Activated T-cell treated with anti-CD3 and anti-CD28 coated beads for 4 hours (primary cell): ENCODE measurements at places on chromosomes 6 and 20.

- no peak for DNase-seq
Observed at GRCh38 chr6:90631046-90631445, 44.2 kb upstream of the MAP3K7 start.

DNA sequence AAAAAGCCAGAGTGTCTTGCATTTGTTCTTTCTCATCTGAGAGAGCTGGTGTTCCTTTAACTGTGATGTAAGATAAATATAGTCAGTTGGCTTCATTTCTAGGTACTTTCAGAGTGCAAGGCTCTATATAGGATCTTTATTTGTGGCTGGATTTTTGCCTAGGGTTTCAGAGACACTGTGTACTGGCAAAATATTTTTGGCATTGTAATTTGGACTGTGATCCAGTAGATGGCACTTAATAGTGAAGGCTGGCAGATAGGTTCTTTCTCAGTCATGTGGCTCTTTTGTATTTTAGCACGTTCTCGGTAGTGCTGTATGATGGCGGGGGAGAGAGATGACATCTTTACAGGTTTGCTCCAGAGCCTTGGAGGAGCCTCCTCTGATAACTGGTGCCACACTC, 26.8 kb upstream of the SLC35B3 start:
- no peak for DNase-seq

DNA sequence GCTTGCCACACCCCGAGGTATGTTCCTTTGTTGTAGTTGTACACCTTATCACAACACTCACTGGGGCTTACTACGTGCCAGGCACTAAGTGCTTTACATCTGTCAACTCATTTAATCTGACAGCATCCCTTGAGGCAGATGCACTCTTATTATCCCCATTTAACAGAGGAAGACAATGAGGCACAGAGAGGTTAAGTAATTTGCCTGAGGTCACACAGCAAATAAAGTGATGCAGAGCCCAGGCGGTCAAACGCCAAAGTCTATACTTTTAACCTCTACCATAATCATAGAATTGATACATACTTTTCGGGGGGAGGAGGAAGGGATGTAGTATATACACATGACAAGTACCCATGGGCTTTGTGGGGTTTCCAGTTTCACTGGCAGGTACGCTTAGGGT, 37.7 kb downstream of the MDFI start:
- DNase-seq, result no peak

- no peak for DNase-seq
Observed at GRCh38 chr20:4766631-4767030, 44.9 kb downstream of the PRND start.

GRCh38 chr20:60583741-60584140, 625.5 kb downstream of the CDH26 start:
- no peak for DNase-seq

DNA sequence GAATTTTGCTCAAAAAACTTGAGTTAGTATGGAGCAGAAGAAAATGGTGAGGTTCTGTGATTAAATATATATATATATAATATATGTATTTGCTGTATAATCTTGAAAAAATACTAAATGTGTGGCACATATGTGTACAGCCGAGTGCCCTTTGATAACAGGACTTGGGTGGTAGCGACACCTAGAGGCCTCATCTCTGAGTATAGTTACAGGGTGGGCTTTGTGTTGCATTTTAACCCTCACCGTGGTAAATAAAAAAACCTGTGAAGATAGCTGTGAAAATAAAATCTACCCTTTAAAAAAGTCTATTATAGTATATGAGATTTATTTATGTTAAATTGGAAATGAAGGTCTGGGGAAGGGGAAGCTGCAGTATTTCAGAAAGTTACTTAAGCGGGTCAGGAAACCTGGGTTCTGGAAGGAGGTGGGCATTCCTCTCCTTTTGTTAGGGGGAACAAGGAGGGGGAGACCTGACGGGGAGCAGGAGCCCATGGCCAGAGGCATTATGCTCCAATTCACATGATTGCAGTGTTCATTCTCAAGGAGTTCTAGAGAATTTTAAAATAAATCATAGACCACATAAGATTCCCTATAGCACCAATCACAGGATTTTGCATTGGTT, 82.7 kb downstream of the SH3BGRL2 start:
- peak; percentile 25 for DNase-seq

GRCh38 chr20:32986331-32986966, 17.8 kb downstream of the SUN5 start:
- DNase-seq, result no peak

DNA sequence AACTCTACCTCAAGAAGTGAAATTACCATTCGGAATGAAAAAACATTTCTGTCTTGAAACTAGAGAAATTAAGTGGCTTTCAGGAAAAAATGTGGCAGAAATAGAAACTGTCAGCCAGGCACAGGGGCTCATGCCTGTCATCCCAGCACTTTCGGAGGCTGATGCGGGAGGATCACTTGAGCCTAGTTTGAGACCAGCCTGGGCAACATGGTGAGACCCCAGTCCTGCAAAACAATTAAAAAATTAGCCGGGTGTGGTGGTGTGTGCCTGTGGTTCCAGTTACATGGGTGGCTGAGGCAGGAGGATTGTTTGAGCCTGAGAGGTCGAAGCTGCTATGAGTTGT, 7.1 kb upstream of the TMEM181 start:
- DNase-seq, result no peak

DNA sequence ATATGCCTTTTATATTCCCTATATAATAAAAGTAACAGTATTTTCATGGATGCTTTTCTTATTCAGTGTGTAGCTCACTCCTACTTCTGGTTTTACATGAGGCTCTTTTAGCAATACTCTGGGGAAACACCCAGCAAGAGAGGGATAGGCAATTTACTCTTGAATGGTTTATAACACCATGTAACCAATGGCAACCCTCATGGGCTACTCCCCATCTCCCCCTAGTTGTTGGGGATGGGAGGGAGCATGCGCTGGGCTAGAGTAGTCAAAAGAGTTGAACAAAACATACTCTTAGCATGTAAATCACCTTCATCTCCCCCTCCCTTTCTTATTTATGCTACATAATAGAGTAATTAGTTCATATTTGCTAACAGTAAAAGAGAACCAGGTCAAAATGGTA, 140.1 kb upstream of the LRFN2 start:
- no peak for DNase-seq

GRCh38 chr6:78597966-78598365, 269.4 kb upstream of the IRAK1BP1 start:
- no peak for DNase-seq
